ENCODE measurements at places on chromosomes 13 and 19.
A peak's percentile ranks its signal among the peaks of the same experiment; 100 is the strongest.

GRCh38 chr19:31214086-31214485 is 135.2 kb downstream of the TSHZ3 start:
- peak; percentile 75 for DNase-seq

DNA sequence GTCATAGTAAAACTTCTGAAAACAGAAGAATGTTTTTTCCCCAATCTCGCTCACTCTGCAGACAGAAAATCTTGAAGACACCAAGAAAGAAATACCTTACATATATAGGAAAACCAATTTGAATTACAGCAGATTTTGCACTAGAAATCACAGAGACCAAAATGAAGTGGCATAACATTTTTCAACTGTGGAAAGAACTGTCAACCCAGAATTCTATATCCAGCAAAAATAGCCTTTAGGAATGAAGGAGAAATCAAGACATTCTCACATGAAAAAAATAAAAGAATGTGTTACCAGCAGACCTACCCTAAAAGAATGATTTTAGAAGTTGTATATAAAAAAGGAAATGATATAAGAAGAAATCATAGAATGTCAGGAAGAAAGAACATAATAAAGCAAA is 28.7 kb downstream of the CCDC122 start:
- DNase-seq: no peak

DNA sequence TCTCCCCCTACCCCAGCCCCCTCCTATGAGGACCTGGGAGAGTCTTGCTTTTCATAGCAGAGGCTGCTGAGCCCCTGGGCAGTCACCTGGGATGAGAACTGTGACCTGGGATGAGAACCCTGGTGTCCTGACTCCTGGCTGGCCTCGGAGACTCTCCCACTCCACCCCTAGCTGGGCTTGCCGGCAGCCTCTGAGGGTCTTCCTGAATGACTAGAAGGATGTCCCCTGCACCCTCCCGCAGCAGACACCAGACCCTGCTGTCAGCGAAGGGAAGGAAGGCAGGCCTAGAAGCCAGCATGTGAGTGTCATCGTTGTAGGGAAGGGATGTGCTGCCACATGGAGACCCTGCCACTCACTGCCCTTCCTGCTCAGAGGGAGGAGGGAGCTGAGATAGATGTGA is 203.4 kb upstream of the ZNF536 start:
- no peak for DNase-seq

DNA sequence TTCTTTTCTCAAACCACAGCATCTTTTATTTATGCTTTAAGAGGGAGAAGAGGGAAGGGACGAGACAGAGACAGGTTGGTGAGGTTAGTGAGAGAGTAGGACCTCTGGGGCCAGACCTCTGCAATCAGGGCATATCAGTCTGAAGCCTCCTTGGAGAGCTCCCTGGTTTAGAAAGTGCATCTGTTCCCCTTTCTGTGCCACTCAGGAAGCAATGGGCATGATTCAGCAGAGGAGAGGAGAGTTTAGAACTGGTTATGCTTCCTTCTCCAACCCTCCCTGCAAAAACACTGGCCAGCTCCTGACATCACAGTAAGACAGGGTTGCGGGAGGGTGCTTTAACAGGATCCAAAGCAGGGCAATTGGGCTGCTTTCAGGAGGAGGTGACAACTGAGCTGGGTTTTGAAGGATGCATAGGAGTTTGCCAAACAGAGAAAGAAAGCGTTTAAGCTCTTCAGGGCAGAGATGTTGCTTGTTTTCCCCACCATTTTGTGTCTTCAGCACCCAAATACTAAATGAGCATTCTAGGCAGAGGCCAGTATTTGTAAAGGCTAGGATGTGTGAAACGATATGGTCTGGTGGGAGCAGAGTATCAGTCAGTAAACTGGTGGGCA is 33.1 kb downstream of the CERS4 start:
- no peak for DNase-seq

DNA sequence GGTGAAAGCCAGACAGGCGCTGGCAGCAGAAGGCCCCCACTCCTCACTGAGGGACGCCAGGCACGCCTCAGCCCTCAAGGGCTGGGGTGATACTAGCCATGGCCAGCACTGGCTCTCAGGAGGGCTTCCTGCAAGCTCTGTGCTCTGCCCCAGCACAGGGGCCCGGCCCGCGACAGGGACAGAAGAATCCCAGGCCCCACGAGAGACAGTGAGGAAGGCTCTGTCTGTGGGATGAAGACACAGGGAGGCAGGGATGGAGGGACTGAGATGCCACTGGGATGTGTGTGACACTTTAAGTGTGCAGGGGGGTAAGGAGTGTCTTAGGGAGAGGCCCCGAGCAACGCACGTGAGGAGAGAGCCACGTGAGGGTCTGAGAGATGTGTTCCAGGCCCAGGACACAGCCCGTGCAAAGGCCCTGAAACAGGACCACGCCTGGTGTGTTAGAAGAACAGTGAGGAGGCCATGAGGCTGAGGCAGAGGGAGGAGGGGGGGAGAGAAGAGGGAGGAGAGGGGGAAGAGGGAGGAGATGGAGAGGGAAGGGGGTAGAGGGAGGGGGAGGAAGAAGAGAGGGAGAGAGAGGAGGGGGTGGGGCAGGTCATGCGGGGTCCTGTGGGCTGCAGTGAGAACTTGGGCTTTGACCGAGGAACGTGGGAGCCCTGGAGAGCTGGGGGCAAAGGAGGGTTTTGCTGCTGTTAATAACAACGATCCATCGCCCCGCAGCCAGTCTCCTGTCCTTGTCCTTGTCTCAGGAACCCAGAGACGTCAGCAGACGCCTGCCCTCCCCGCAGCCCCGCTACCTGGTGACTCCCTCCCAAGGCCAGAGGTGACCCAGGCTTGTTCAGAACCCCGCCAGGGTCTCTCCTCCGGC is 7.2 kb downstream of the RPL36 start:
- DNase-seq: no peak

GRCh38 chr13:93226623-93227279 is at the start of gene GPC6:
TSS of gene GPC6 (plus strand) at chr13:93226807.
- DNase-seq: no peak

GRCh38 chr19:21910318-21910717 is 74.3 kb upstream of the ZNF43 start:
- DNase-seq: no peak

DNA sequence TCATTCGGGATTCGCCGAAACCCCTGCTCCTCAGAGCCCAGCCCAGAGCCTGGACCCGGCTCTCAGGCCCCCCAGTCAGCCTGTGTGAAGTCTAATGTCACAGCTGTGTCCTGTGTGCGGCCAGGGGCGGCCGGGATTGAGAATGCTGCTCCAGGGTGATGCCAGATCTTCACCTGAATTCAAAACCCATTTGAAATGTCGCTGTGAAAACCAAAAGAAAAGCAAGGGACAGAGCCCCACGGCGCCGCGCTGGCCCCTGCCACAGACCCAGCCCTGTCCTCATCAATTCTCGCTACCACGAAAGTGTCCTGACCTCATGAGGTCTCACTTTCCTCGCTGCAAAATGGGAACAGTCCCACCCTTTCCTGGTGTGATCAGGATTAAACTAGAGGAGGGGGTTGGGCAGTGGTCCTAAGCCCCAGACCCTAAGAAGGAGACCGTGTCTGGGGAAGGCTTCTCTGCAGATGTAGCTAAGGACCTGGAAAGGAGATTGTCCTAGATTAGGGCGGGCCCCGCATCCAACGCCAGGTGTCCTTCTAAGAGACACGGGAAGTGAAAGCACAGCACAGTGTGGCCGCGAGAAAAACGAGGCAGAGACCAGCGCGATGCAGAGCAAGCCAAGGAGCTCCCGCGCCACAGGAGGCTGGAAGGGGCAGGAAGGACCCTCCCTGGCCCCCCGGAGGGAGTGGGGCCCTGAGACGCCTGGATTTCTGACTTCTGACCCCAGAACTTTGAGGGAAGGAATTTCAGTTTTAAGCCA is 34.0 kb upstream of the SPACA7 start:
- no peak for DNase-seq

GRCh38 chr19:55149078-55150003 is at the start of gene TNNT1:
TSS of gene TNNT1 (minus strand) at chr19:55149206. CDS start at chr19:55147157, 2,049 bp downstream.
- DNase-seq: no peak

GRCh38 chr13:114096031-114096485 is 36.4 kb downstream of the RASA3 start:
- DNase-seq: no peak

DNA sequence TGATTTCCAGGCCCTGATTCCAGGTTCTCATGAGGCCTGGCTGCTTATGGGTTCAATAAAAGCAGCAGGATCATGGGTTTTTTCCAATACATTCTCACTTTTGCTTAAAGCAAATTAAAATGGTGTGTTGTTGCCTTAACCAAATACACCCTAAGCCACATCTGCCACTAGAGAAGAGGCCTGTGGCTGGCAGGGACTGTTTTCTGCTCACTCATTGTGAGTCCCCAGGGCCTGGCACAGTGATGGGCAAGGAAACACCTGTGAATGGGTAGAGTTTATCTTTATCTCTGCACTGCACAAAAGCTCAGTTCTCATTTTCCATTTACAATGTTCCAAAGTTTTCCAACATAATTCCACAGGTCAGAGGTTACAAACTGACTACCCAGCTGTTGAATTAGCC is 726.0 kb downstream of the UQCRFS1 start:
- DNase-seq: no peak

- DNase-seq: no peak
Observed at GRCh38 chr13:53249236-53249635, 220.6 kb downstream of the OLFM4 start.
